ENCODE measurements at places on chromosomes 3 and 15.
A peak's percentile ranks its signal among the peaks of the same experiment; 100 is the strongest.

- DNase-seq: no peak
These were observed 64.8 kb downstream of the MLH1 start for GRCh38 chr3:37058117-37058516.

GRCh38 chr15:59160880-59161593 is 45.6 kb upstream of the LDHAL6B start:
- no peak for DNase-seq

- DNase-seq: no peak
These were observed 715 bp upstream of the SCAPER start for GRCh38 chr15:76905855-76906254.

GRCh38 chr3:151085889-151086483 is 522 bp downstream of the MED12L start:
- DNase-seq: peak; percentile 74

DNA sequence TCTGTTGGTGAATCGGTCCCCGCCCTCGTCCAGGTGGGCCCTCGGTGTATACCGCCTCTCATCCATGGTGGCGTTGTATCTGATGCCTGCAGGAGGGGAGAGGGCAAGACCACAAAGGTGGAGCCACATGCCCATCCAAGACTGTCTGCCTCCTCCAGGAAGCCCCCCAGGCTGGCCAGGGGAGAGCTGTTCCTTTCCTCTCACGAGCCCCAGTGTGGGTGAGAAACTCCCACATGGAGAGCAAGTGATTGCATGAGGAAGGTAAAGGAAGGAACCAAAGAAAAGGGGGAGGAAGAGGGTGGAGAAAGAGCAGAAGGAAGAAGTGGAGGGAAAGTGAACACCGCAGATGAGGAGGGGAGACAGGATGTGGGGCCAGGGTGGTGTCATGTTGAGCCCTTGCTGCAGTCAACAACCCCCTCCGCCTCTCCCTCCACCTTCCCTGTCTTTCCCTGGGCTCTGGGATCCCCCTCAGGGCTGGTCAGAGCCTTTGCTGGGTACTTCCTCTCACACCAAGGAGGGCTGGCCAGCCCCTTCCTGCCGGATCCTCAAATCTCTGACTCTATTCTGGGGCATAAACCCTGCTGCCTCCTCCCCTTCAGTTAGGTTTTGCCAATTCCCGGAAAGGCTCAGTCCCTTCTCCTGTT is 49.3 kb downstream of the FEM1B start:
- no peak for DNase-seq

Measured in activated CD8-positive, alpha-beta memory T cell treated with anti-CD3 and anti-CD28 coated beads for 24 hours (primary cell).